C1 segment of cervical spinal cord (tissue), 14 donors: ENCODE measurements at places on chromosomes 16 and 17.

- DNase-seq = no peak
Measured at GRCh38 chr16:65994291-65994690, 372.2 kb upstream of the CDH5 start.

DNA sequence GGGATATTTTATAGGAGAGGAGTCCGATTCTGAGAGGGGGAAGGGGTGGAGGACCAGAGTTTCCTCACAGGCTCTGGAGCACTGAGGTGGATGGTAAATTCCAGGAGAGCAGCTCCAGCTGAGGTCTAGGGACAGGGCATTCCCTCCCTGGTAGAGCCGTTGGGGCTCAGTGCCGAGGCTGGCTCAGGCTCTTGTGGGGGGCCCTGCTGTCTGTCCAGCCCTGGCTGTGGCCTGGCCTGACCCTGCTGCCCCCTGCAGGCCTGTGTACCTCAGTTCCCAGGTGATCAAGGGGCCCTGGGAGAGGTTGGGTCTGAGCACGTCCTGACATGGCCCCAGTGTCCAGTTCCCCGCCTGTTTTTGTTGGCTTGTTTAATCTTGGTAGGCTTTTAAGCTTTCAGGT lies 16.8 kb downstream of the ZNF750 start:
- no peak for DNase-seq

- DNase-seq = no peak
Measured at GRCh38 chr17:7120123-7120522, 5.5 kb upstream of the ASGR2 start.

GRCh38 chr16:3252967-3253366 lies 3.5 kb downstream of the MEFV start:
- no peak for DNase-seq

DNA sequence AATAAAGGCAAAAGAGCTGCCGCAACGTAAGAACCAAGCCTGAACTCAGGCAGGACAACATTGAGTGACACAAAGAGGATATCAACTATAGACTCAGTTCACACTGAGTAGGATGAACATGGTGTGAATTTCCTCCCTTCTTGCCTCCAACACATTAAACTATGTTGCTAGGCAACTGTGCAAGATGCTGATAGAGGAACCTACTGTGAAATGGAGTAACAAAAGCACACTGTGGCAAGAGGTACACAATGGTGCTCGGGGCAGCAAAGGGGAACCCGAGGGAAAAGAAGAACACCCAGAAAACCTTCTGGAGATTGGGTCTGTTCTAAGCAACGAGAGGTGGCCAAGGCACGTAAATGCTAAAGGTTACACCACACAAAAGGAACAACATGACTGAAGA lies 34.1 kb downstream of the GRB2 start:
- DNase-seq = no peak

GRCh38 chr17:44210342-44211192 lies 8.9 kb downstream of the UBTF start:
- peak; percentile 91 for DNase-seq

DNA sequence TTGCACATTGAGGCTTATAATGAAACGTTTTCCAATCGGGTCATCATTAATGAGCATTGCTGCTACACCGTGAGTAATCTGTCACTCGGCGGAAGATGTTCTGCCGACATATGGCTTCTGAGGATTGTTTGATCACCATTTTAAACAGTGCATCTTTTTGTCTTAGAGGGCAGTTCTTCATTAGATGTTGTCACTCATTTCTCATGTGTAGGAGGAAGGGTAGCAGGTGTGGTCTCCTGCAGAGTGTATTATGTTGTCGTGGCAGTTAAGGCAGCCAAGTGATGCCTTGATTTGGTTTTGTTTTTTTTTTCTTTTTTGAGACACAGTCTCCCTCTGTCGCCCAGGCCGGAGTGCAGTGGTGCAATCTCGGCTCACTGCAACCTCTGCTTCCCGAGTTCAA lies 50.5 kb downstream of the SEC14L1 start:
- DNase-seq = no peak

- DNase-seq = no peak
Measured at GRCh38 chr16:85917012-85917411, 18.1 kb downstream of the IRF8 start.

GRCh38 chr16:14301169-14302030 lies 230.3 kb downstream of the MRTFB start:
- peak; percentile 37 for DNase-seq

GRCh38 chr16:1374418-1375297 lies 22.9 kb downstream of the GNPTG start:
- DNase-seq = no peak

- no peak for DNase-seq
Measured at GRCh38 chr17:67504182-67504581, 127.1 kb downstream of the PITPNC1 start.

DNA sequence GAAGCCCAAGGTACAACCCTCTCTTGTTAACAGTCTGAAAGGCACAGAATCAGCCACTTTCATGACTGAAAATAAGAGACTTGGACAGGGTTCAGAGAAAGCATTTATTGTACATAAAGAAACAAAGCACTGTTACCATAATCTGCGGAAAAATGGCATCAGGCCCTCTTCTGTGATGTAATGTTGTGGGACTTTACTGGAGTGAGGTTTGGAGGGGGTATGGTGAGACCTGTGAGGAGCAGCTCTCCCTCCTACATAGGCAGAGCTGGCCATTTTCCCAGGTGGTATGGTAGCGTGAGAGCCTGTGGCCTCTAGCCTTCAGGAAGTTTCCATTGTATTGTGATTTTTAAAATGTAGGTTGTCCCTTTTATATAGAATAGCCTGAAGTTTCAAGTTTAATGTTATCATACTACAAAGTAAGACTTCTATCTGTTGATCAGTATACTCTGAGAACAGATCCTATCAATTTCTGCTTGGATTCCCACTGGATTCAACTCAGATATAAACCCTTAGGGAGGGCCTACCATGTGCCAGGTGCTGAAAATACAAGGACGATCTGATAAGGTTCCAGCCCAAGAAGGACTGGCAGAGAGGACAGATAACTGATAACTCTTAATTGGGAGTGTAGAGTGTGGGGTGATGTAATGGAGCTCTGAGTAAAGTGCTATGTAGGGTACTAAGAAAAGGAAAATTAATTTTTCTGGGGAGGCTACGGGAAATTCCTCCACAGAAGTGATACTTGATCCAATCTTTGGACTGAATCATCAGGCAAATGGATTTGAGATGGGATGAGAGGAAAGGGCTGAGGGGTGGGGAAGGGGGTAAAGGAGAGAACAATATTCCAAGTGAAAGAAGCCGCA lies 4.1 kb upstream of the YPEL2 start:
- no peak for DNase-seq

DNA sequence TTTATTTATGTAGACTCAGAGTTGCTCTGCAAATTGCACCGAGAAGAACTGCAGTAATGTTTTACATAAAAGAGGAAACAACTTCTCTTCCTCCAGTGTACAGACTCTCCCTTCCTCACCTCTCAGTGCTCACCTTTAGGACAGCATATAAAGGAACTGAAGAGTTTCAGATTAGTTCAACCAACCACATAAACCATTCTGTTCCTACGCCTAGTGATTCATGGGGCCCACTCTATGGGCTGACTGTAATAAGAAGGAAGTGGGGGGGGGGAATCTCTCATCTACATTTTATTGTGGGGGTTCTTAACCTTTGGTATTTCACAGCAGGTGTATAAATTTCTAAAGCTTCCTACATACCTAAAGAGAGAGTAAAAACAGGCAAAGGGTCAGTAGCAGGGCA lies 18.3 kb downstream of the ZSWIM7 start:
- DNase-seq = no peak

DNA sequence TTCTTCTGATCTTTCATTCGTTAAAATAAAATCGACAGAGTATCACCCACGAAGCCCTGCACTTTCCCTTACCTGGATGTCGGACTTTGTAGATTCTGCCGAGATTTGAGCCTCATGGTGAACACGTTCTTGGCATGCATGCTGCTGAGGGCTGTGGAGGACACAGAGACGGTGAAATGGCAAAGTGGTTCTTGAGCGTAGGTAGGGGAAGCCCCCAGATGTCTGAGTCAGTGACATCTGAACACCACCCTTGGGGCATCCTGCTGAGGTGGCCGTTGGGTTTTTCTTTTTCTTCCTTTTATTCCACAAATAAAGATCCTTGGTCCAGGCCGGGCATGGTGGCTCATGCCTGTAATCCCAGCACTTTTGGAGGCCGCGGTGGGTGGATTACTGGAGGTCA lies 33.9 kb downstream of the NOS2 start:
- no peak for DNase-seq

DNA sequence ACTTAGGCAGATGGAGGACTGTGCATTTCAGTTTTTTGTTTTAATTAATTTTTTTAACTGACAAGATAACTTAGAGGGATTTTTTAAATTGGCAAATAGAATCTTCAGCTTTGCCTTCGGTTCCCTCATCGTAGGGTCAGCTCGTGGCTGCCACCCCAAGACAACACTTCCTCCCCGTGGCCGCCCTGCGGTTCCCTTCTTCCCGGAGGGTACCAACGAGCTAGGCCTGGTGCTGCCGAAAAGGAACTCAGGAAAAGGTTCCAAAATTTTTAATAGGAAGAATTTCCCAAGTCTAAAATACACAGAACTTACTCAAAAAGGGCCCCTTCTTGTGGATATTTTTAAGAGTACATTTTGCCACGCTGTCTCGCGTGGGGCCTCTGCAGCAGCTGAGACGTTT lies 210.4 kb upstream of the CHMP6 start:
- DNase-seq = no peak

GRCh38 chr17:49361129-49361901 lies 735 bp downstream of the ZNF652 start:
- peak; percentile 44 for DNase-seq

DNA sequence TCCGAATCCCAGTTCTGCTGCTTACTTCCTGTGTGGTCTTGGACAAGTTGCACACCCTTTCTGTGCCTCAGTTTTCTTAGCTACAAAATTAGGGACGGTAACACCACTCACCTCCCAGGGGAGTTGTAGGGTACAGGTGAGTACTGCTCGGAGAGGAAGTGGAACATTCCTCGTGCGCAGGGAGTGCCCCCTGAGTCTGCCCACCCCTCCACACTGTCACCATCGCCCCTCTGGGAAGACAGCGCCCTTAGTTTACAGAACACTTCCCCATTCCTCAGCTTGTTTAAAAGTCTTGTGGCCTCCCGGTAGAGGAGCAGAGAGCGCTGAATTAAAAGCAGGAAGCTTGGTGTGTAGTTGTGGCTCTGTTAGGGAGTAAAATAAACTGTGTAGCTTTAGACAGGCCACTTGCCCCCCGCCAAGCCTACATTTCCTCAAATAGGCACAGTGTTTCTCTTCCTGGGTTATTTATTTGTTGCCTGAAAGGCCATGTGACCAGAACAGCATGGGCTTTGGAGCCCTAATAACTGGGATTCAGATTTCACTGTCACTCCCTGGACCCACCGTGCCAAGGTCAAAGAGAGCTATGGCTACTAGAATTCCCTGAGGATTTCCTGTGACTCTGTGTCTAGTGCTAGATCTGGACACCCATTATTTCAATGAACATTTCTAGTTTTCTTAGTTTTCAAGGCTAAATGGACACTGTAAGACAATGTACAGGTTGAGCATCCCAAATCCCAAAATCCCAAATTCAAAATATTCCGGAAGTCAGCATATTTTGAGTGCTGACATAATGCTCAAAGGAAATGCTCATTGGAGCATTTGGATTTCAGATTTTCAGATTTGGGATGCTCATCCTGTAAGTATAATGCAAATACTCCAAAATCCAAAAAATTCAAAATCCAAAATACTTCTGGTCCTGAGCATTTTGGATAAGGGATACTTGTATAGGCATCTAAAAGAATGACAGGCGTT lies 372.5 kb downstream of the SNX29 start:
- no peak for DNase-seq

DNA sequence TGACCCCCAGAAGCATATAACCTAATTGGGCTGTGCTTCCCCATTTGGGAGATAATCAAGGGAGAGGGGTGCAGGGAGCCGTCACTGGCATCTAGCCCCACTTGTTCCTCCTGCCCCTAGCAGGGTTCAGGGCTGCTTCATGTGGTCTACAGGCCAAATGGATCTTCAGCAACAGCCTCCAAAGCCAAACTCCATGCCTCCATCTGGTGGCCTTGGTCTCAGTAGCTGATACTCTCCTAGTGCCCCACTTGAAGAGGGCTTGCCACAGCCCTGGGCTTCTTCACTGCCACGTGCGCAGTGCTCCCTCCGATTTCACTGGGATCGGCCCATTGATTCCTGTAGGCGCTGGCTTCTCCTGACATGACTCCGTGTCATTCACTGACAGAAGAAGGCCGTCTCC lies 24.6 kb downstream of the LYRM9 start:
- DNase-seq = no peak
